ENCODE measurements at places on chromosomes 6 and 20.

GRCh38 chr6:140303218-140303949 is 928.9 kb upstream of the CITED2 start:
- DNase-seq: no peak

DNA sequence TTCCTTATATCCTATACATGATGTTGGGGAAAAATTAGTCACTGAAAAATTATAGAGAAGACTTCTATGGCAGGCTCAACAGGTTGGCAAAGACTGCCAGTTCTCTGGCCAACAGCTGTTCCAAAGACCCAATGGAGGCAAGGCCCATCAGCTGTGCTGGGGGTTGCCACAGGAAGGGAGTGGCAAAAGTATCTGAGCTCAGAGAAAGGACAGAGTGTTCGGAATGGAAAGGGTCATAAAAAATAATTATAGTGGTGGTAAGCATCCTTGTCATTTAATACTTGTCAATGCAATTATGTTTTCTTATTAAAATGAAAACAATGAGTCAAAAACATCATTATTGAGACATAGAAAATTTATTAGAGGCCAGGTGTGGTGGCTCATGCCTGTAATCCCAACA is 36.1 kb downstream of the FASTKD5 start:
- DNase-seq: peak; percentile 80

DNA sequence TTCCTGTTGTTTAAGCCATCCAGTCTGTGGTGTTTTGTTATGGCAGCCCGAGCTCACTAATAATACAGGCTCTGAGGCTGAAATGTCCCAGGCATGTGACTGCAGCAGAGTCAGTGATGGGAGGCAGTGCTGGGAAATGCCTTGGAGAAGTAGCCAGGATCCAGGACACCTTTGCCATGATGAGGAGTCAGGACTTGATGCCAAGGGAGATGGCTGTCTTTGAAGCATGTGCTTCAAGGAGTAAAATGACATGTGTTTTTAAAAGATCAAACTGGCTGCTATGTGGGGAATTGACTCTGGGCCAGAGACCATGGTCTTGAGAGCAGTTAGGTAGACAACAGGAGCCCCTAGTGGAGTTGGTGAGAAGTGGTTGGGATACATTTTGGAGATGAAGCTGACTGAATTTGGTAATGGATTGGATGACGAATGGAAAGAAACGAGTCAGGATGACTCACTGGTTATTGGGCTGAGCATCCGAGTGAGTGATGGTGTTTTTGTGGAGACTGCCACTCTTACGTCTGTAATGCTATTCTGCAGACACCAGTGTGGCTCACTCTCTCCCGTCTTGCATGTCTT is 322.2 kb downstream of the PLCB1 start:
- no peak for DNase-seq

GRCh38 chr6:44245391-44245911 is 1.4 kb upstream of the HSP90AB1 start:
- DNase-seq: no peak

DNA sequence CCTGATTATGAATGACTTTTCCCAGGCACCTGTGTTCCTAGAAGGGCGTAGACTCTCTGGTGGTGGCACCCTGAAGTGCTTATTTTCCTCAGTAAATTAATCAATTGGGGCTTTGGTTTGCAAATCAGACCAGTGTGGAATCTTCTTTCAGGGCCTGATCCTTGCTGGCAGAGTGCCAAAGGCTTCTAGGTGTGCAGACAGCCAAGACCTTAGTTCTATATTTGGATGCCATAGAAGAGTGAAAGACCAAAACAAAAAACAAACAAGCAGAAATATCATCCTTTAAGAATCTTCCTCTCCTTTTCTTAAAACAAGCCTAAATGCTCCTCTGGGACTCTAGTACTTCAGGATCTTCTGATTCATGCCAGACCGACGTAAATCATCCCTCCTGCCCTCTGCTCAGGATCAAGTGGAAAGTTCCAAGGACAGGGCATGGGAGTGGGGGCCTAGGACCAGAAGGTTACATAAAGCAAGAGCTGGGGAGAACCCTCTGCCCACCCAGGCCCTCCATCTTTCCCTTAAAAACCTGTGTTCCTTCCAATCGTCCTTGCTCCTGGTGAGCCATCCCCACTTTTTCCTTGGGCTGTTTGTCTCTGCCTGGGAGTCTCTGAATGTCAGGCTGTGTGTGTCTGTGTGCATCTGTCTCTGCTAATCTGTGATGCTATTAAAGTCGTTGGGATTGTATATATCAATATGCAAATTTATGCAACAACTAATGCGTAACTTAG is 70.5 kb upstream of the MYLIP start:
- no peak for DNase-seq

DNA sequence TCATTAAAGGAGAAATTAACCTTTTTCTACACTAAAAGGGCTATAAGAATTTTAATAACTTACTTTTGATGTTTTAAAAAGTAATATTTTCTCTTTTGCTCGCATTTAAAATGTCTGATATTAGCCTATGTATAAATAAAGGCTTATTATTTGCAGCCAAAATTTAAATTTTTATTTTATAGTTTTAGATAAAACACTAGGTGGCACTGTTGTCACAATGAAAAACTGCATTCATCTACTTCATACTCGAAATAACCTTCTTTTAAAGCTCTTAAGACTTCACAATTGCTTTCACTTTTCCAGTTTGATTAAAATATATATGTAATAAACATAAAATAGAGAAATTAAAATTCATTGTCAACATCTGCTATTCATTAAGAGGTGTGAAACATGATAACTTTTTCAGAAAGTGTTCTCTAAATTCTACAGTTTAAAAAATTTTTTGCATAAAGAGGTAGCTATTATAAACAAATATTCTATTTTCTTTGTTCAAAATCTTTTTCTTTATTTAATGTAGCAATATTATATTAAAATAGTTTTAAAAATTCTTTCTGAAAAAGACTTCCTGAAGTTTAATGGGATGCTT is 78.8 kb upstream of the DEFB112 start:
- peak; percentile 61 for DNase-seq

- DNase-seq: peak; percentile 74
Observed at GRCh38 chr6:156280065-156280464, 497.1 kb upstream of the ARID1B start.

DNA sequence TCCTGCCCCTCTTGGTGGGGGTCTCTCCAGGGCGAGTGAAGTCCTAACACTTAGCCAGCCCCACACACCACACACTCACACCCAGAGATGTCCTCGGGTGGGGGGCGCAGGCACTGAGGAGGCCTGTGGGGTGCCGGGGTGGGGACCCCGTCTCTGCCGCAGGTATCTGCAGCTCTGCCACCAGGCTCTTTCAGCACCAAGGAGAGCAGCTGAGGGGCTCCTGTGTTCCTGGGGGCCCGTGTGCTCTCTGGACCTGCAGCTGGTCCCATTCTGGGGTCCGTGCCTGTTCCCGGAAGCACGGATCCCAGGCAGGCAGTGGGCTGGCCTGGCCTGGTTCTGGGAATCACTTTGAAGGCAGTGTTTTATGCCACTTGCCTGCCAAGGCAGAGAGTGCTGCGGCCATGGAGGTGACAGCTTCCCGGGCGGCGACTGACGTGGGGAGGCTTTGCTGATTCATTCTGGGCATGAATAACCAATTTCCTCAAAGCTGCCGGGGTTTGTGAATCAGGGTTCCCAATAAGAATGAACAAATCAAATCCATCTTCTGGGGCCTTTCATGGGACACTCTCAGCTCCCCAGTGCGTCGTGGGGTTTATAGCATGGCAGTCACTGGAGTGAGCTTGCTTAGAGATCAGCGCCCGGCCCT is 54.4 kb upstream of the SLCO4A1 start:
- no peak for DNase-seq

DNA sequence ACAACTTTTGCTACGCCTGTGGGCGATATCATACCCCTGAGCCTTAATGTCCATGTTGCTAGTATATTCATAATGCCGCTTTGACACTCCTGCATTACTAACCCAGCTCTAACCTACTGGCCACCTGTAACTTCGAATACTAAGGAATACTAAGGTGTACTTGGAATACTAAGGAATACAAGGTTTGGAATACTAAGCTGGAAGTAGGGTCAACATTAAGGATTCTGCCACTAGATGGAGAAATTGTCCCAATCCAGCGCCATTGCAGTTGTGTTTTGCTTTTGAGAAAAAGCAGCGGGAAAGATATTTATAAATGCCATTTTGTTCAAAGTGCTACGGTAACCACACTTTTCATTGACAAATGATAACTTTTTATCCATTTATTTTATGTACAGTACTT is 10.7 kb downstream of the TBXT start:
- DNase-seq: peak; percentile 6

DNA sequence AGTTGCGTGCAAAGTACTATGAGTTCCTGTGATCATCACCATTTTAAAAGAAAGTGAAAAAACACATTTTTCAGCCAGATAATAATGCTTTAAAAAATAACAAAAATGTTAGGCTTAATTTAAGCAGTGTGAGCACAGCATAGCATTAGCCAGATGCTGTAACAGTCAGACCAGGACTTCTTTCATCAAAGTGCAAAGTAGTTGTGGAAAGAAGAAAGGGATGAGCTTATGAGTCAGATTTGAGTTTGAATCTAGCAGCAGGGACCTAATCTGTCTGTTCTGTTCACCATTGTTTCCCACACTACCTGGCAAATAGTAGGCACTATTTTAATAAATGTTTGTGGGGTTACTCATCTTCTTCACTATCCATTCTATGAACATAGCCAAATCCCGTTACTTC is 70.1 kb downstream of the KLHL32 start:
- no peak for DNase-seq

- peak; percentile 94 for DNase-seq
Observed at GRCh38 chr6:158758941-158759479, 60.2 kb downstream of the EZR start.

DNA sequence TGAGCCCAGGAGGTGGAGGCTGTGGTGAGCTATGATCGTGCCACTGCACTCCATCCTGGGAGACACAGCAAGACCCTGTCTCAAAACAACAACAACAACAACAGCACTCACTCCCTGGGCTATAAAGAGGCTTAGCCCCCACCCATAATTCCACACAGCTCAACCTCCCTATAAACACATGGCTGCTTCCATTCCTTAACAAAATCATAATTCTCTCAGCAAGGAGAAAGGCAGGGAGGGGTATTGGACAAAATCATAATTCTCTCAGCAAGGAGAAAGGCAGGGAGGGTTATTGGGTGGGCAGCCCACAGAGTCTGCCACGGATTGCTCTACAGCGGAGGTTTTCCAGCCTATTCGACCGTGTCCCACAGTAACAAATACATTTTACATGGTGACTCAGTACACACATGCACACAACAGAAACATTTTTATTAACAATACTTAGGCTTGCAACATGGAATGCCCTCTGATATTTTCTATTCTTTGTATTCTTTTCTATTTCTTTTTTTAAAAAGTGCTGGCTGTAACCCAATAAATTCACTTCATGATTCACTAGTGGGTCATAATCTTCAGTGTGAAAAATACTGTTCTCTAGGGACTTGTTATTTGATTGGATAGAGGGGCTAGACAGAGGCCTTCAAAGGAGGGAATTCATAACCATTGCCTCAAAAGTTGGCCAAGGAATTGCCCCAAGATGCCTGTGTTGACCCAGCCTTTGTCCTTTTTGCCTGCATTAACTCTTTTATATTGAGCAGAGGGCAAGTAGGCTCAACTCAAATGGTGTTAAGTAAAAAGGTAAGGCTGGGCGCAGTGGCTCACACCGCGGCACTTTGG is 50.6 kb upstream of the ZMYND8 start:
- DNase-seq: no peak

DNA sequence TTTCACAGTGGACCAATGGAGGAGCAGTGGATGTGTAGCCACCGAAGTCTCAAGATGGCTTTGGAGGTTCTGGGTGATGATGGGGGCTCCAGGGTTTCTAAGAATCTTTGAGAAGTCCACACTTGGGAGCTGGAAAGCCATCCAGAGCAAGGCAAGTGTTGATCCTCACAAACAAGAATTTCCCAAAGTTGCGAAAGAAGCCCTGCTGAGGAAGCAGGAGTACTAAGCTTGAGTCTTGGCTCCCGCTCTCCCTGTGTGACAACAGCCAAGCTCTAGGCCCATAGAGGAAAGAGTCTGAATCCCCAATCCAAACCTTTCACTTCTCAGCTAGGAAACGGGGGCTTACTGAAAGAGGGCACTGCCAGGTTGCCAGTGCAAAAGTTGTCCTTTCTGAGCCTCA is 106.0 kb downstream of the EDN3 start:
- DNase-seq: no peak

DNA sequence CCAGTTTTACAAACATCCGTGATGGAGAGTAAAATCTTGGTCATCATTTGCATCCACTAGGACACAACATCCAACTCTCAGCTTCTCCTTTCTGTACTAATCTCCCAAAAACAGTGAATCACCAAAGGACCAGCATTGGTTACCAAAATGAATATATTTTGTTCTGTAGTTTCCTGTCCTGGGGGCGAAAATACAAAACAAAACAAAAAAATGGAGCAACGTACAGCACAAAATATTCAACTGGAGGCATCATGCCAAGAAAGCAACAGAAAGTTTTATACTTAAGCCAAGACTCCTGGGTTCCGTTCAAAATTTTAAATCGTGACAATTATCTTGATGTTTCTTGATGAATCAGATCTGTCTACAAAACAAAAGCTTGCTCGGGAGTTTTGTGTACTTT is 126.6 kb upstream of the CCDC28A start:
- no peak for DNase-seq

DNA sequence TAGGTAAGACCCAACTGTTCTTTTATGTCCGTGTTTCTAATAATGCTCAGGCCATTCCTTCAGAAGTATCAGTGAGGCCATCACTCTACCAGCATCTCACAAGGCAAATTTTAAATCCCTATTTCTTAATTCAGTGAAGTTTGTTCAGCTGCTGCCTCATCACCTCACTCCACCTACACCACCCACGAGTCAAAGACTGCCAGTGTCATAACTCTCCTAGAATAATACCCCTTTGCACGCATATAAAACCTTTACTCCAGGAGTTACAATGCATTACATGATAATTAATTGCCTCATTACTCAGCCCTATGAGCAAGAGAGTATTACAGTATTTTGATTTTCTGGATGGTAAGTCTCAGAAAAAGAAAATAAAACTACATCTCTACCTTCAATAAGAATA is 793.6 kb downstream of the TFAP2A start:
- no peak for DNase-seq

DNA sequence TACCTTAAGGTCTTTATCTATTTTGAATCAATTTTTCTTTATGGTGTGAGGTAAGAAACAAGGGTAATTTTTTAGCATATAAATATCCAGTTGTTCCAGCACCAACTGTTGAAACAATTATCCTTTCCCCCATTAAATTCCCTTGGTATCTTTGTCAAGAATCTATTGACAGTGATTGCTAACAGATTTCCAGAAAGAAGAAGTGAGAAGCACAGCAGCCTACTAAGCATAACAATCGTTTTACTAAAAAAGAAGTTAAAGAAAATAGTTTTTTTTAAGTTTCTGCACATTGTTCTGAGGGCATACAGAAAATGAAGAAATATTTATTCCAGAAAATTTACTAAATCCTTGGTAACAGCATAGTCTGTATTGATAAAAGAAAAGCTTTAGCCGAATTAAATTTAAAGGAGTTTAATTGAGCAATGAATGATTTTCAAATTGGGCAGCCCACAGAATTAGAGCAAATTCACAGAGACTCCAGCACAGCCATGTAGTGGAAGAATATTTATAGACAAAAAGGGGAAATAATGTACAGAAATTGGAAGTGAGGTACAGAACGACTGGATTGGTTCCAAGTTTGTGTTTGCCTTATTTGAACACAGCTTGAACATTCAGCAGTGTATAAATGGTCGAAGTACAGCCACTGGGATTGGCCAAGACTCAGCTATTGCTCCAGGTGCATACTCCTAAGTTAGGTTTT is 97.9 kb upstream of the UST start:
- DNase-seq: no peak
